A549 treated with ZK216348 at 1 μM for 4 hours (cell line): ENCODE measurements at places on chromosomes 16 and 17. TPM values are rescaled to one million over a fixed set of nuclear protein-coding genes. Genes with fewer than 3 reads are reported as not detected.

NAGLU gene
- 24.4 to 48.2 TPM (median 44.7 TPM) in 5 replicates for total RNA-seq

GLP2R gene
- 6.4 to 16.6 TPM (median 10.3 TPM) in 5 replicates for total RNA-seq

EARS2 gene
- 19.3 to 37.0 TPM (median 30.6 TPM) in 5 replicates for total RNA-seq

LRRC75A gene
- total RNA-seq: 1.1 to 1.5 TPM (median 1.2 TPM) in 5 replicates

ACSM2B gene
- not detected in 5 replicates for total RNA-seq

CES5A gene
- total RNA-seq: not detected in 5 replicates

DNAH2 gene
- total RNA-seq: 0.01 TPM in 3 of 5 replicates, not detected in the others

PRSS22 gene
- total RNA-seq: 1.0 to 2.5 TPM (median 1.6 TPM) in 5 replicates

SEZ6L2 gene
- total RNA-seq: 11.0 to 24.3 TPM (median 19.9 TPM) in 5 replicates

STH gene
- total RNA-seq: not detected in 5 replicates

PIMREG gene
- total RNA-seq: 31.8 to 47.1 TPM (median 42.7 TPM) in 5 replicates

SRCIN1 gene
- total RNA-seq: 0.84 to 4.3 TPM (median 2.4 TPM) in 5 replicates

PHKB gene
- total RNA-seq: 28.4 to 35.7 TPM (median 30.5 TPM) in 5 replicates

THAP11 gene
- 25.2 to 46.3 TPM (median 44.5 TPM) in 5 replicates for total RNA-seq

QPRT gene
- 0.31 to 1.1 TPM (median 0.87 TPM) in 5 replicates for total RNA-seq

TMIGD1 gene
- total RNA-seq: not detected in 5 replicates

NT5C gene
- total RNA-seq: 82.9 to 136 TPM (median 131 TPM) in 5 replicates

METTL22 gene
- 20.6 to 24.3 TPM (median 22.5 TPM) in 5 replicates for total RNA-seq

NFATC2IP gene
- 15.6 to 33.0 TPM (median 28.7 TPM) in 5 replicates for total RNA-seq

ABCA6 gene
- not detected in 5 replicates for total RNA-seq

TBX4 gene
- total RNA-seq: 0.20 to 1.1 TPM (median 0.22 TPM) in 4 of 5 replicates, not detected in the other

DLX4 gene
- total RNA-seq: 1.9 to 4.5 TPM (median 3.5 TPM) in 5 replicates
